ENCODE measurements at places on chromosomes 16 and 17. TPM values are rescaled to one million over a fixed set of nuclear protein-coding genes. Genes with fewer than 3 reads are reported as not detected.
A peak's percentile ranks its signal among the peaks of the same experiment; 100 is the strongest.

Gene MAP2K6
- 2.2 TPM for total RNA-seq

Gene HSBP1
- total RNA-seq, result 22.0 TPM

Gene EXOSC6
- 42.7 TPM for total RNA-seq

Gene RNF112
- not detected for total RNA-seq

Gene TNS4
- 0.34 TPM for total RNA-seq

Gene CLEC3A
- total RNA-seq, result not detected

Gene PRR15L
- 0.92 TPM for total RNA-seq

Gene SLC38A7
- 42.6 TPM for total RNA-seq

Gene GPR179
- 0.07 TPM for total RNA-seq

Gene OR4D1
- not detected for total RNA-seq

Gene USP10
- total RNA-seq, result 57.6 TPM

Gene CD300H
- not detected for total RNA-seq

DNA sequence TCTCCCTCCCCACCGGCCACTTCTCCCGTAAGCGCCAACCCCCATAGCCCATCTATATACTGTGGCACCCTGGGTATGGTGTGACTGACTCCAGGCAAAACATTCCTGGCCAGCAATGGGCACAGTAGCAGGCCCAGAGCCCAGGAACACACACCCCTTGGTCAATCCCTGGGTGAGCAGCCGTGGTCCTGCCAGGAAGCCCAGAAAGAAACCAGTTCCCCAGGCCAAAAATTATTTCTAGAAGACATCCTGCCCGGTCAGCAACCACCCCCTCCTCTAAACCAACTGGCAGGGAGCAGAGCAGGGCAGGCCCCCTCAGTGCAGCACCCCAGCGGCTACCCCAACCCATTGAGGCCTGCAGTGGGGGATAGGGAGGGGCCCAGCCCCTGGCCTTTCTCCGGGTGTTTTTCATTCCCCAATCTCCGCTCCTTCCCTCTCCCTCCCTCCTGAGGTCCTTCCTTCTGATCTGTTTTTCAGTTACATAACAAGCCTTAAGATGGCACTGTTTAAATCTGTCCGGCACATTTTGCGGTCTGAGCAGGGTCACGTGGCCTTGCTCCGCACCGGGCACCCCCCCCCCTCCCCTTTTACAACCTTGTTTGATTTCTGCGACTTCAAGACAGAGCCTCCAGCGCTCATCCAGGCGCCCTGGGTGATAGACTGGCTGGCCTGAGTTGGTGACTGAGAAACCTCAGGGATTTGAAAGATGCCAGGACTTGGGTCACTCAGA lies 2.0 kb downstream of the NPTX1 start:
- no peak for DNase-seq

GRCh38 chr17:8728971-8729370 lies 15.7 kb downstream of the CCDC42 start:
- DNase-seq, result no peak

GRCh38 chr17:64040206-64040605 lies 19.8 kb upstream of the ICAM2 start:
- no peak for DNase-seq

DNA sequence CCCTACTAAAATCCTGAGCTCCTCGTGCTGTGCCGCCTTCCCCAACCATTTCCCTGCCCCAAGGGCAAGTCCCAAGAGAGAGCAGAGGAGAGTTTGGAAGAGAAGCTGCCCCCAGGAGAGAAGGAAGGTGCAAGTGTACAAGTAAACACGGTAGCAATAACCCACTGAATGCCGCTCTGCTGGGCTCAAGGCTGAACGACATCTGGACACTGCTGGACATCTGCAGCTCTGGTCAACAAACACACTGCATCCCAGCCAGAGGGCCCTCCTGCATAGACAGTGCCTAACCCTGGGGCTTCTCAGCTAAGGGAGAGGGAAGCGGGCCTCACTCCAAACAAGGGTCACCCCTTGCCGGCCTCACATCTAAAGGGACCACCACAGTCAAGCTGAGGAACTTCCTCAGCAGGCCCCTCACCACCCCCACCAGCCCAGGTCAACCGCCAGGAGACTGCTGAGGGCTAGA lies 12.7 kb downstream of the JUP start:
- no peak for DNase-seq

GRCh38 chr16:31093132-31093703 lies 1.4 kb downstream of the VKORC1 start:
- DNase-seq, result no peak

GRCh38 chr17:72417627-72418026 lies 296.8 kb downstream of the SOX9 start:
- no peak for DNase-seq

DNA sequence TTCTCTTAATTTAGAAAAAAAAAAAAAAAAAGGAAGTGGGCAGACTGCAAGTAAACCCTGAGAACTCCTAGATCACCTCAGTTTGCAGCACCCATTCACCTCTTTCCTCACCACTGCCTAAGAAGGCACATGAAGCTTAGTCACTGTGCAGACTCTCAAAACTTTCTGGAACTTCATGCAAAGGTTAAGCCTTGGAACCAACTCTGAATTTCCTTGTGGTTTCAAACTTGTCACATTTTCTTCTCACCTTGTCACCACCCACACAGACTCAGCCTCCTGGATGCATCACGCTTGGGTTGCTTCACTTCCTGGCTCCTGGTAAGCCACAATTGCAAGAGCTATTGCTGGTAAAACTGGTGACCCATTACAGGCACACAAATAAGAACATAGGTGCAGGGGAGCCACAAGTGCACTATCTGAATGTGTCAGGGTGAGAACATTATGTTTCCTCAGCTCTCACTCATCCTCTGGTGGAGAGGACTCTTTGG lies 15.0 kb upstream of the CPD start:
- peak; percentile 96 for DNase-seq

DNA sequence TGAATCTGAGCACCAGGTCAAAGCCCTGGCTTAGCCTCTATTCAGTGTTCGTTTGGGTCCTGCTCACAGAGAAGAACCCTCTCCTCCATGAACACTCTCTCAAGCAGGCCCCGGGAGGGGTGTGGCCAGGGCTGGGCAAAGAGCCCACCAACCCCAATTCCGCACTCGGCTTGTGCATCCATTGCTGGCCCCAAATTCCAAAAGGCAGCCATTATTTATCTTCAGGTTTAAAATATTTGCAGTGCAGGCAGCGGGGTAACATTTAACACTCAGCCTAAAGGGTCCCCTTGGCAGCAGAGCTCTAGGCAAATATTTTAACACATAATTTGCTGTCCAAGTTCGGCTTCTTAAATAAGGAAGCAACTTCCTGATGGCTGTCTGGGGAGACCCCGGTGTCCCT lies 115.7 kb downstream of the ZNF423 start:
- no peak for DNase-seq

DNA sequence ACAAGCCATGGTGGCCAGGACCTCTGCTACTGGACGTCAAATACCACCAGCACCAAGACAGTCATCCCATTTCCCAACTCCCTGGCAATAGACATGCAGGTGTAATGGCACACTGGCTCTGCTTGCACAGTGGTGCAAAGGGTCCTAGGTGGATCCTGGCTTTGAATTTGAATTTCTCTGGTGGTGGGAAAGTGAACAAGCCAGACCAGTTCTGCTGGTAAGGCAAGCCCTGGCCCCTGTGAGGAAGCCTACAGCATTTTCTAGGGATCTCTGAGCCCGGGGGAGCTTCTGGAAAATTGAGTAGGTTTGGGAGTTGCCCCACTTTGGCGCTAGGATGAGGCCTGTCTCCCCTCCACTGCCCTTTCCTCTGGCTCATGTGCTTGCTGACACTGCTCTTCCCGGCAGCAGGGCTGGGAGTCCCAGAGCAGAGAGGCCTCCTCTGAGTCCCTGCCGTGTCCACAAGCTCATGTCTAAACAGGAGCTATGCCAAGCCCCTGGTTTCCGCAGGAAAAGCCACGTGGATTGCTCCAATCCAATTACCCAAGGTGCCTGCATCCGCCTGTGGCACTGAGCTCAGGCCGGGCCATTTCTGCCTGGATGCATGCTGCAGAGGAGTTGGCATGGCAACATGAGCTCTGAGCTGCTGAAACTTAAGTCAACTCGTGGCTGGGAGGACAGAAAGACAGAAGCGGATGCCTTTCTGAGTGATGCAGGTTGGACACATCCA lies 67.0 kb downstream of the PRMT7 start:
- no peak for DNase-seq

DNA sequence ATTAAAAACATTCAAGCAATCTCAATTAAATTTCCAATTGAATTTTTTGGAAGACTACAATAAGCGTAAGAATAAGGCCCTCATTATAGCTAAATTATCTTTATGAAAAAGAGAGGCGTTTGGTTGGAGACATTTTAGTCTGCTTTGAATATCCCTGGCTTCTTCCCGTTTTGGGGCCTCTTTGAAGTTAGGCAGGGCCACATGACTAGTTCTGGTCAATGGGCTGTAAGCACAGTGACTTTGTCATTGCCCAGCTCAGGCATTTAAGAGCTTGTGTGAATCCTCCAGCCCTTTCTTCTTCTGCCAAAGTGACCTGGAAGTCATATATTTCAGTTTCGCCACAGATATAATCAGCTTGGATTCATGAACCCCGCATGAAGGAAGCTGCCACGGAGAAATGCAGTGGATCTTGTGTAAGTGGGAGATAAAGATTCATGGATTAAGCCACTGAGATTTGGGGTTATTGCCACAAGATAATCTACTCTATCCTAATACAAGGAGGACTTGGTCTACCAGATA lies 21.7 kb upstream of the UBTF start:
- DNase-seq, result no peak

- no peak for DNase-seq
Observed at GRCh38 chr17:74782571-74782970, 6.4 kb upstream of the NAT9 start.

- no peak for DNase-seq
Observed at GRCh38 chr16:12649356-12649755, 154.3 kb downstream of the CPPED1 start.

DNA sequence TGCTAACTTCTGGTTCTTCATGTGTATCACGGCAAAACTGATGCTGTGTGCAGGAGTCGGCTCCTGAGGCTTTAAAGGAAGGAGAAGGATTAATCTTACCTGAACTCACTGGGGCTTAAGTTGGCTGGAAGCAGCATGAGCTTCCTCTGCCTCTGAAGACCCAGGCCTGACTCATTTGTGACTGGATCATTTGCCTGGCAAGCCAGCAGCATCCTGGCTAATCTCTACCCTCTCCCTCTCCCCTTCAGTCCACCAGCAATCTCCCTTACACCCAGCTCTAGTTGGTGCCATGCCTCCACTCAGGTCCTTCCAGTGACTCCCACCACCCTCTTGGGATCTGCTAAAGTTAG lies 150.3 kb downstream of the IRX3 start:
- DNase-seq, result no peak

GRCh38 chr17:41738077-41738800 lies 3.8 kb upstream of the HAP1 start:
- DNase-seq, result no peak

GRCh38 chr17:77492446-77493237 lies 351.9 kb downstream of the SEC14L1 start:
- DNase-seq, result no peak

GRCh38 chr16:79452671-79453070 lies 147.9 kb downstream of the MAF start:
- DNase-seq, result no peak

- DNase-seq, result no peak
Observed at GRCh38 chr17:73257516-73257915, 4.2 kb downstream of the CPSF4L start.

GRCh38 chr16:68790944-68791343 lies 52.4 kb upstream of the TANGO6 start:
- no peak for DNase-seq

DNA sequence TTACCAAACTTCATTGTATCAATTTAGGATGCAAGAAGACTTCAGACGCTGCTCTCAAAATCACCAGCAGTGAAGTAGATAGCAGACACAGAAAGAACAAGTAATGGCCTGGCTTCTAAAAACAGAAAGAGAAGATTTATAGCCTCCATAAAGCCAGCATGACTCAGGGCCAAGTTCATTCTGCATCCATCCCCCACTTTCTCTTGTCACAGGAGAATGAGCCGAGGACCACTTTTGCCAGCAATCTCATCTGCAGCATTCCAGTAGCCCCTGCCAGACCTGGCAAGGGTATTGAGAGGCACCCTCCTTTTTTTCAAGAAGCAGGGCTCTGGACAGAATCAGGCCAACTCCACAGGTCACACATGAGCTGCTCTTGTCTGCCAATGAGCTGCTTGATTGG lies 355.4 kb upstream of the SOX9 start:
- peak; percentile 52 for DNase-seq

DNA sequence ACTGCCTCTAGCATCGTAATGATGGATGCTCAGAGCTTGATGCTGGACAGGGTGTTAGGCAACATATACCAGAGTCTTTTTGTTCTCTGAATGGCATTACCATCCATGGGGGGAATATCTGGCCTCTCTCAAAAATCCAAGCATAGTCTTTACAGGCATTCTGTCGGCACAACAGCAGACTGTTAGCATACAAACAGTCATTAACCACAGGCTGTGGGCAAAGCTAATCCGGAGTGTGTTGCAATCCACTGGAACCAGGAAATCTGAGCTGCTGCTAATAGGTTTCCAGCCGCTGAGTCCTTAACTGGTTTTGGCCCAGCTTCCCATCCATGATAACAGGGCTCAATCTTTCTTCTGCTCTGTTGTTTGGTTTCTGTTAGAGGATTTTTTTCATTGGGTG lies 371.9 kb downstream of the HS3ST3B1 start:
- DNase-seq, result no peak

- no peak for DNase-seq
Observed at GRCh38 chr17:80842456-80843013, 149.1 kb upstream of the CHMP6 start.

DNA sequence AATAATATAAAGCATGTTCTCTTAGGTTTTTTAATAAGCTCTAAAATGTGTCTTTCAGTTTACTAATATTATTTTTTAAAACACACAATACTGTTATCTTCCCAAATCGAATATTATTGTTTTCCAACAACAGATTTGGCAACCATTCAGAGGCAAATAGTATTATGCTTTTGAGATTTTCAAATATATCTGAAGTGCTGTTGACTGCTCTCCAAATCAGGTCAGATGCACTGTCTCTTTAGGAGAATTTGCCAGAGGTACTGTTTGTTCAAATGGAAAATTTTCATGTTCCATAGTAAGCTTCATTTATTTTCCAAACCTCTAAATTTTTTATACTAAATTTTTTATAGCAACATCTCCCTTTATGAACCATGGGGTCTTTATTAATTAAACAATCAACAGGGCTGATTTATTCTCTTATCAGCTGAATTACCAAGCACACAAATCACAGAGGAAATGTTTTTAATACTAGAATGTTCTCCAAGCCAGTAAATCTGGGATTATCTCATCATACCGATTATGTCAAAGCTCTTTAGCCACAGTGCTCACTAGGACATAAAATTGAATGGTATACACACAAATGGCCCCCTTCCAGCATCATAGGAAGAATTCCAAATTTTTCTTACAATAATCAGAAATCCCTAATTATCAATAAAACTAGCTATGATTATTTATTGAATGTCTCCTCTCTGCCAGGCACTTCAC lies 108.8 kb upstream of the HLF start:
- DNase-seq, result no peak

GRCh38 chr17:42009170-42009569 lies 8.1 kb downstream of the DNAJC7 start:
- no peak for DNase-seq

DNA sequence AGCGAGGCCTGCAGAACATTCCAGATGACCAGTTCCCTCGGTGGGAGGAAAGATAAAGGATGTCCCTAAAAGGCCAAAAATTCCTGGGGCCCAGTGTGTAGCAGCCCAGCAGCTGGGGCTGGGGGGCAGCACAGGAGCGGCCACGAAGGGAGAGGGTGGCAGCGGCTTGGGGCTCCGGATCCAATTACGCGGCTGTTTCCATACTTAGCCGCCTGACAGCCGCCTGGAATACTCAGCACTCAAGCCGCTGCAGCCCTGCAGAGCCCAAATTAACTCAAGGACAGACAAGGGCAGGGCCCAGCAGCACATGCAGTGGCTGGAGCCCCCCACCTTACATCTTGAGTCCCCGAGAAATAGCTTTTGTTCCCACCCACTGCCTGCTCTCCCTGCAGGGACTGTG lies 1.3 kb downstream of the SRL start:
- no peak for DNase-seq

All from kidney epithelial cell (primary cell).